ENCODE measurements at places on chromosomes 16 and 17. TPM values are rescaled to one million over a fixed set of nuclear protein-coding genes. Genes with fewer than 3 reads are reported as not detected.

DNA sequence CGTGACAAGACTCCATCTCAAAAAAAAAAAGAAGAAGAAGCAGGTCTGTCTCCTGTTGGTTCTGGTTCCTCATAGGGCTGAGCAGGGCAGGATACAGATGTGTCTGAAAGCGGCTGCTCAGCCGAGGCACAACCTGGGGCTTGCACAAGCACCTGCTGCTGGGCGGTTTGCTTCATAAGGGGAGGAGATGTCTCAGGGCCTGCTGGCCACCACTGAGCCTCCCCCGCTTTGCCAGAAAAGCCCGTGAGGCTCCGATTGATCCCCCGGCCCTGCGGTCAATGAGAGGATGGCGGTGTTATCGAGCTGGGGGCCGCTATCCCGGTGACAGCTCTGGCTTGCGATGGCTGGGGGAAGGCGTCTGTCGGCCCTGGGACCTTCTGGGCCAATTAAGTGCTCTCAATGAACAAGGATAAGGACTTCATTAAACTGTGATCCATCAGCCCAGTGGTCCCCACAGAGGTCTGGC, 162.0 kb downstream of the SDK2 start:
- no peaks in the 10 kb centered on the region for H3K4me1 ChIP-seq
- peak; percentile 53 for DNase-seq
- H3K27me3 ChIP-seq = no peaks in the 10 kb centered on the region
- no peak overlapping the region for H3K4me3 ChIP-seq
- H3K36me3 ChIP-seq = no peaks in the 10 kb centered on the region

Gene LGALS9B
- total RNA-seq = not detected

DNA sequence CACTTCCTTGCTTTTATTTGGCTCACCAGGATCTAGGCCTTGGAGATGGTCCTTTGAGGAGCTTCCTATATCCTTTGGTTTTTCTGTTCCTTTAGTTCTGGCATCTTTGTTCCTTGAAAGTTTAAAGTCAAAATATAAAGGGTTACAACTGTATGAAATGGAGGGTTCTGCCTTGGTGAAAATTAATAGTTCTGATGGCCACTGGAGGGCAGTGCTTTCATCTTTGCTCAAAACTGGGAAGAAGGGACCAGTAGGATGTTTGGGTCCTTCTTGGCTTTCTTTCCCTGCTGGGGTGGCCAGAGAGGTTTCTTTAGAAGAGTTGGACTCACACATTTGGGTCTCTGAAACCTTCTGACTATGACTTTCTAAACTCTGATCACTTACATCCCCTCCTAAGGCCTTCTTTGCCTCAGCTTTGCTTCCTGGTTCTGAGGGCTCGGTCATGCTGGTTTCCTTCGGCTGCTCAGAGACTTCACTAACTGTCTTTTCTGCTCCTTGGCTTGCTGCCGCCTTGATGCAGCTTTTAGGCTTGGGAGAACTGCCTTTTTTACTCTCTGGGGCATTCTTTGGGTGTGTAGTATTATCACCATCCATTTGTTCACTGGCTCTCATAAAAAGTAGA, 10.9 kb upstream of the ITGA2B start:
- no peaks in the 10 kb centered on the region for H3K27me3 ChIP-seq
- no peak overlapping the region for H3K27ac ChIP-seq
- peaks cover 46% of the 10 kb centered on the region for H3K36me3 ChIP-seq
- H3K4me1 ChIP-seq = no peaks in the 10 kb centered on the region
- H3K4me3 ChIP-seq = no peak overlapping the region

DNA sequence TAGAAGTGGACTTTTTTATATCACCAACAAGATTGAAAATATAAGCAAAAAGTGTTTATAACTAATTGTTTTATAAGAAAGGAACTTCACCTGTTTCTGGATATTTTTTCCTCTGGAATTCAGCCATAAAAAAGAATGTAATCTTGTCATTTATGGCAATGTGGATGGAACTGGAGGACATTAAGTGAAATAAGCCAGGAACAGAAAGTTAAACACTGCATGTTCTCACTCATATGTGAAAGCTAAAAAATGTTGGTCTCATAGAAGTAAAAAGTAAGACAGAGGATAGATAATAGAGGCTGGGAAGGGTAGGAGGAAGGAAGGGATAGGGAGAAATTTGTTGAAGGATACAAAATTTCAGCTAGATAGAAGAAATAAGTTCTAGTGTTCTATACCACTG, 67.6 kb downstream of the NFAT5 start:
- H3K27ac ChIP-seq = no peak overlapping the region
- peaks cover 38% of the 10 kb centered on the region for H3K36me3 ChIP-seq
- H3K4me1 ChIP-seq = no peaks in the 10 kb centered on the region
- H3K4me3 ChIP-seq = no peak overlapping the region
- no peak for DNase-seq
- H3K27me3 ChIP-seq = no peaks in the 10 kb centered on the region

Gene EFCAB5
- total RNA-seq = 0.29 TPM

DNA sequence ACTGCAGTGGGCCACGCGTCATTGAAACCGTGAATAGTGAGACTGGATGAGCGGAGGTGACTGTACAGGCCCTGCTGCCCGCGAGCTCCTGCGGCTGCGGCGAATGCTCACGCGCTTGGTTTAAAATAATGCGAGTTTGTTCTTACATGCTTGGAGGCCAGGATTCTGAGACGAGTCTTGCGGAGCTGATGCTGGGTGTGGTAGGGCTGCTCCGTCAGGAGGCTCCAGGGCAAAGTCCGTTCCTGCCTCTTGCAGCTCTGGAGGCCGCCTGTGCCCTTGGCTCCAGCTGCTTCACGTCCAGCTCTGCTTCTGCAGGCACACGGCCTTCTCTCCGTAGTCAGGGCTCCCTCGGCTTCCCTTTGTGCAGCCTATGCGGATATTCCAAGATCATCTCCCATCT, 9.5 kb downstream of the ACSF3 start:
- peak; percentile 53 for DNase-seq
- no peak overlapping the region for H3K27ac ChIP-seq
- peaks cover 44% of the 10 kb centered on the region for H3K36me3 ChIP-seq
- H3K27me3 ChIP-seq = no peaks in the 10 kb centered on the region

Gene NHLRC4
- 1.2 TPM for total RNA-seq

- H3K36me3 ChIP-seq = no peaks in the 10 kb centered on the region
- no peak for DNase-seq
- H3K4me1 ChIP-seq = no peaks in the 10 kb centered on the region
- peaks cover 2% of the 10 kb centered on the region for H3K27me3 ChIP-seq
- H3K4me3 ChIP-seq = no peak overlapping the region
These were observed 37.5 kb downstream of the HSBP1 start for GRCh38 chr16:83845263-83845662.

Gene ATPAF2
- 19.2 TPM for total RNA-seq

DNA sequence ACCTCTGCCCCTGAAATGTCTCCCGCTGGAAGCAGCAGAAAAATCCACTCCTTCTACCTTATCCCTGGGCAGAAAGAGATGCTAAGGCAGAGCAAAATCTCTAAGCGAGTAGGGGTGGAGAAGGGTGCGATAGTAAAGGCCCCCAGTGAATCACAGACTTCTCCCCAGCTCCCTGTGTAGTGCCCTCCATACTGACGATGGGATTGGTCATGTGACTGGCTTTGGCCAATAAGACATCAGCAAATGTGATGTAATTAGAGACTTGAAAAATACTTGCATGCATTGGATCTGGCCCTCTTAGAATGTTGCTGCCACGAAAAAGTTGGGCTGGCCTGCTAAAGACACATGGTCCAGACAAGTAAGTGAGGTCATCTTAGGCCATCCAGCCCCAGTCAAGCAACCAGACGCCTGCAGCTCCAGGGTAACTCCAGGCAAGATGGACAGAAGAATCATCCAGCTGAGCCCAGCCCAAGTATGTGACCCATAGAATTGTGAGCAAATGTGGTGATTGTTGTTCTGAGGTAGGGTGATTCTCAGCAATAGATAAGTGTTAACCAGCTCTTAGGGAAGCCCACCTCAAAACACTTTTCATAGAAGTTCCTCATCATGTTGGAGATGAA, 36.0 kb downstream of the HASPIN start:
- H3K4me1 ChIP-seq = no peaks in the 10 kb centered on the region
- H3K27ac ChIP-seq = no peak overlapping the region
- DNase-seq = peak; percentile 71
- no peaks in the 10 kb centered on the region for H3K36me3 ChIP-seq
- H3K27me3 ChIP-seq = no peaks in the 10 kb centered on the region

GRCh38 chr17:44177640-44178039, 7.1 kb downstream of the ASB16 start:
- DNase-seq = peak; percentile 80
- no peak overlapping the region for H3K27ac ChIP-seq
- no peaks in the 10 kb centered on the region for H3K4me1 ChIP-seq
- H3K36me3 ChIP-seq = peaks cover 15% of the 10 kb centered on the region

DNA sequence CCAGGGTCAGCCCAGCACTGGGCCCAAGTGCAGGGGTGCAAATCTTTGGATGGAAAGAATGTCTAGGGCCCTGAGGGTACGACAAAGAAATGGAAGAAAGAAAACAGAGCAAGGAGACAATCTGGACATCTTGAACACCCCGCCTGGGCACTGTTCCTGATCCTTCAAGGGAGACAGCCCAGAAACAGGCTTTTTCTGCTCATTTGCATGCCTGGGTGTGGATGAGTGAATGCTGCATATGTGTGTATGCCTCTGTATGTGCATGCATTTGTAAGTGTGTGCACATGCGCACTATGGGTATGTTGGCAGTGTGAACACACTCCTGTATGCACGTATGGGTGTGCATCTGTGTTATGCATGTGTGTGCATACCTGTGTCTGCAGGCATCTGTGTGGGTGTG, 79.2 kb downstream of the ZNF423 start:
- H3K4me1 ChIP-seq = peaks cover 6% of the 10 kb centered on the region
- H3K36me3 ChIP-seq = no peaks in the 10 kb centered on the region
- no peaks in the 10 kb centered on the region for H3K27me3 ChIP-seq
- H3K4me3 ChIP-seq = no peak overlapping the region

Gene SEZ6L2
- total RNA-seq = 2.9 TPM

DNA sequence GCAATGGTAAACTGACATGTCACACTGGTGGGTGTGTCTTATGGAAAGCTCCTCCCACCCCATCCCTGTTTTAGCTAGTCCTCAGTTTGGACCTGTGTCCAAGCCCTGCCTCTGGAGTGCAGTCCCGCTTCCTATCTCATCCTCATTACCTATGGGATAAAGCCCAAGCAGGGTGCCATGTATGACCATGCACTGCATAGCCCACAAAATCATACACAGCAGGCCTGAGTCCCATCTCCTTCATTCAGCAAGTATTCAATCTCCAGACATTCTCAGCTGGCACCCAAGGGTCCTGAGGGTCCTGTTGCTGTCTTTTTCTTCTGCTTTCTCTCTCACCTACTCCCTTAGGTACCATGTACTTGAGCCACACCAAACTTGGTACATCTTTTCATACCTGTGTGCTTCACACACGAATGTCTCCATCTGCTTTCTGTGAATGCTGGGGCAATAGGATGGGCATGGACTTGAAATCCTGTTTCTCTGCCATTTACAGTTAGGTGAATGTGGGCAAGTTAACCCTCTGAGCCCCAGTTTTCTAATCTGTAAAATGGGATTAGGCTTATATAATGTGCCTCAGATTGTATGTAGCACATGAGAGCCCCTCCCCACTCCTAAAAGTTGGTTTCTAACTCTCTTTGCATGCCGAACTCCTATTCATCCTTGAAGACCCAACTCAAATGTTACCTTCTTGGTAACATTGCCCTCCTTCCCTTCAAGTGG, 28.5 kb downstream of the TNS4 start:
- DNase-seq = peak; percentile 49
- peaks cover 28% of the 10 kb centered on the region for H3K4me1 ChIP-seq
- H3K27ac ChIP-seq = peak overlapping the region; percentile 87

DNA sequence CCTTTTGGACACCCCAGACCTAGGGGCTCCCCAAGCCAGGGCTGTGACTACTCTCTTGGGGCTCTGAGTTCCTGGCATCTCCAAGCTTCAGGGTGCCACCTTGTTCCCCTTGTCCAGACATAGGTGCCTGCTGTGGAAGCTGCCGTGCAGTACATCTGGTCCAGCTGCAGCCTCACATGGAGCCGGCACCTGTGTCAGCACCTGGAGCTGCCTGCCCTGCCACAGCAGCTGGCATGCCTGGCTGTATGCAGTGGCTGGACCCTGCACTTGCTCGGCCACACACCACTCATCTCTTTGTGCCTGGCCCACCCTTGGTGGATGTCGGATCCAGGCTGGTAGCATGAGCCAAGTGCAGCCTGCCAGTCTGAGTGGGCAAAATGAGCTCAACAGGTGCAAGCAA, 775.8 kb downstream of the CDH11 start:
- H3K4me1 ChIP-seq = no peaks in the 10 kb centered on the region
- H3K27ac ChIP-seq = no peak overlapping the region
- H3K27me3 ChIP-seq = no peaks in the 10 kb centered on the region

- H3K4me3 ChIP-seq = peak overlapping the region; percentile 79
- no peaks in the 10 kb centered on the region for H3K27me3 ChIP-seq
- H3K36me3 ChIP-seq = peaks cover 4% of the 10 kb centered on the region
- peak overlapping the region; percentile 92 for H3K27ac ChIP-seq
- H3K4me1 ChIP-seq = peaks cover 42% of the 10 kb centered on the region
These were observed 699 bp upstream of the MAP1LC3B start for GRCh38 chr16:87391324-87391949.

GRCh38 chr17:81601525-81602120, 35.3 kb downstream of the NPLOC4 start:
- H3K36me3 ChIP-seq = peaks cover 78% of the 10 kb centered on the region
- peaks cover 11% of the 10 kb centered on the region for H3K4me1 ChIP-seq
- no peaks in the 10 kb centered on the region for H3K27me3 ChIP-seq
- DNase-seq = peak; percentile 85
- H3K4me3 ChIP-seq = no peak overlapping the region
- no peak overlapping the region for H3K27ac ChIP-seq

DNA sequence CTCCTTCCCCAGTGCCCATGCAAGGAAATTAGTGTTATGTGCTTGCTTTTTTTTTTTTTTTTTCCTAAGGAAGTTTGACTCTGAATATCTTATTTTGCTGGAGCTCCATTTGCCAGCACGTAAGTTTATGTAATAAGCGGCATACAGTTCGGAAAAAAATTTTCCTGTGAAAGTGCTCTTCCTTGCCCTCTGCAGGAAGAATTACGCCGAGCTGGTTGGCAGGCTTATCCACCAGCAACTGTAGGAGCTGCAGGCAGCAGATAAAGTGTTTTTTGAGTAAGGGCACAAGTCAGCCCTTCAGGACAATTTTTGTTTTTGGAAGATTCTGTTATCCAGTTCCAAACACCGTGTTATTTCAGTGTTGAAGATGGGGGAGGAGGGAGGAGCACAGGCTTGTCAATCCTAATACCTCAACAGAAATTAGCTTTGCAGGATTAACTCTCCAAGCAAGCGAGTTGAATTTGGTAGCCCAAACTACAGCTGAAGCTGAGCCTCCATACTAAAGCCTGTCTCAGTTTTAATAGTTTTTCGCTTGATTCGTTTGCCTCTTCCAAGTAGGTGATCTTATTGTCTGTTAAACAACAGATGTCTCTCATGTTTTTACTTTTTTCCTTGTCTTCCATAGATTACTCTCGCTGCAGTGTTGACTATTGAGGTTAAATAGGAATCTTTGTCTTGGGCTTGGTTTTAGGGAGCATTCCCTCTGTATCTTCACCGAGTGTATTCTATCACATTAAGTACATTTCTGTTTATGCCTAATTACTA, 1.1 kb downstream of the SPECC1 start:
- no peaks in the 10 kb centered on the region for H3K36me3 ChIP-seq
- H3K27ac ChIP-seq = no peak overlapping the region
- H3K4me3 ChIP-seq = peak overlapping the region; percentile 80
- DNase-seq = peak; percentile 87
- peaks cover 36% of the 10 kb centered on the region for H3K27me3 ChIP-seq
- H3K4me1 ChIP-seq = peaks cover 10% of the 10 kb centered on the region
